ENCODE measurements at places on chromosomes 1 and 21. TPM values are rescaled to one million over a fixed set of nuclear protein-coding genes. Genes with fewer than 3 reads are reported as not detected.

The GPR157 gene
- total RNA-seq = under 0.01 TPM

The AUNIP gene
- total RNA-seq = 1.3 TPM

The SPRR4 gene
- total RNA-seq = not detected

The MYBPH gene
- not detected for total RNA-seq

The SLC6A17 gene
- 27.2 TPM for total RNA-seq

The AIRE gene
- total RNA-seq = not detected

The KRTAP20-1 gene
- not detected for total RNA-seq
